K562 (cell line): ENCODE measurements at places on chromosomes 5 and 9. TPM values are rescaled to one million over a fixed set of nuclear protein-coding genes. Genes with fewer than 3 reads are reported as not detected.
A peak's percentile ranks its signal among the peaks of the same experiment; 100 is the strongest.

DNA sequence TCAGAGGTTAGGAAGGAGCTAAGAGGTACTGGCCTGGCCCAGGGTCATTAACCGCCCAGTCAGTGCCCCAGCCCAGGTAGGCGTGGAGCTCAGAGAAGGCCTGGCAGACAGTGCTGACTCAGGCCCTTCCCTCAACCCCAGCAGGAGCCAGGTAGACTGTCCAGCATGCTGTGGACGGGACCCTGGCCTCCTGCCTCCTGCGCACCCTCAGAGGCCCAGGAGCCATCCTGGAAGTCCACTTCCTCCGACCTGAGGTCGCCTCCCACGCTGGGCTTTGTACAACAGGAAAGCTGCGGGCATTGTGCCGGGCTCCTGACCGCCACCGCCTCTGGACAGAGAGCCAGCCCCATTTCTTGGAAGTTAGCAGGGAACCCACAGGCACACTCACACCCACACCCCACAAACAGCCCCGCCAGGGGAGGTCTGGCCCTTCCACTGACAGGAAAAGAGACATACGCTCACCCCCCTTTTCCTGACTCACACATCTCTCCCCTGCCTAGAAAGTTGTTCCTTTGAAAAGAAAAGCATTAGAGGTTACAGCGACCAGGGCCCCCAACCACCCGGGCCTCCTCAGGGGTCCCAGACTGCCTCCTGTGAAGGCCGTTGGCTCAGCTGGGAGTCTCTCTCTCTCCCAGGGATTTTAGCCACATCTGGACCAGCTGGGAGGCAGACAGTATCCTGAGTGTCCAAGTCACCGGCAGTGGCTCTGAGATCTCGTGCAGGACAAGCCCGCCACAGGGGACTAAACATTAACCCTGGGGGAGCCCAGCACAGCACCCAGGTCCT, 7.7 kb downstream of the RALGDS start:
- H3K4me3 ChIP-seq = no peak overlapping the region
- H3K27me3 ChIP-seq = no peaks in the 10 kb centered on the region
- H3K36me3 ChIP-seq = peaks cover 61% of the 10 kb centered on the region; the same call in 2 of the 3 replicates
- DNase-seq = no peak

DNA sequence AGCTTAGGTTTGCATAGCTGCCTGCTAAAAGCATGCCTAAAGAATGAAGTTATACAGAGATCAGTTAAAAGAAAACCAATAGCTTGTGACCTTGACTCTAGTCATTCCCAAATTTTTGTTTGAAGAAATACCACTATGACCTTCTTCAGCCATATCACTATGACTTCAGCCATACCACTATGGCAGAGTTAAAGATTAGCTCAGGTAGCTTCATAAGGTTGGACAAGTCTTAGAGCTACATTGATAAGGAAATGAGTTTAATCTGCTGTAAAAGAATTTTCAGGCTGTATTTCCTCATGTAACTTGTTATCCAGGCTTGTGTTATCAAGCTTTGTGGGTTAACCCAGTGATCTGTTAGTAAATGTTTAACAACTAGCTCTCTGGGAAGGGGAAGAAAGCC, 30.7 kb downstream of the C6 start:
- no peaks in the 10 kb centered on the region for H3K27me3 ChIP-seq
- no peaks in the 10 kb centered on the region for H3K4me1 ChIP-seq
- H3K4me3 ChIP-seq = no peak overlapping the region

The VCAN gene
- 0.29 and 0.33 TPM in 2 replicates for total RNA-seq

DNA sequence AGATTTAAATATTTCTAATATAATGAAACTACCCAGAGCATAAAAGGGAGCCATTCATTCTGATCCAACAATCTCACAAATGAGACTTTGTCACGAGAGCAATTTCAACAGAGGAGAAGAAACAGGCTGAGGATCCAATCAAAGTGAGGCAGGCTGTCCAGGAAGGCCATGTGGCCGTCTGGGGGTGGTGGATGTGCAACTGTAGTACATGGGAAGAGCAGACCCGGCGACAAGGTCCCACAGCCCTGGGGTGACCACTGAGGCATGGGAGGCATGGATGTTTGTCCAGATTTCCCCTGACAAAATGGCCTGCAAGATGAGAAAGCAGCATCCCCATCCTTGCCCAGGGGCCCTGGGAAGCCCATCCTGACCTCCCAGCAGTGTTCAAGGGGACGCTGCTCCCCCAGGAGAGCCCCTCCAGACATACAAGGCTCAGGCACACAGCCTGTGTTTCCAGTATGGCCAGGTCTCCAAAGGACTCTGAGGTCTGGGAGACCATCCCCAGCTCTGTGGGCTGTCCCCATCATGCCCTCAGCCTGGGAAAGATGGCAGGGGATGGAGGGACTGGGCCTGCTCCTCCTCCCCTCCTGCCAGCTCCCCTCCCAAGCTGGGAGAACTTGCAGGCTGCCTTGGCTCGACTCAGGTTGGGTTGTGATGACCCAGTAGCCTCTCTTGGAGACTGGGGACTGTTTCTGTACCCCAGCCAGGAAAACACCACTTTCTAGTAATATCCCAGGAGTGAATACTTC, 27.5 kb upstream of the FCN2 start:
- no peaks in the 10 kb centered on the region for H3K4me1 ChIP-seq
- no peak overlapping the region for H3K27ac ChIP-seq
- DNase-seq = no peak
- H3K4me3 ChIP-seq = no peak overlapping the region
- H3K27me3 ChIP-seq = peaks cover 9% of the 10 kb centered on the region; the same call in 1 of the 2 replicates

GRCh38 chr5:51465165-51465564, 81.9 kb downstream of the ISL1 start:
- no peaks in the 10 kb centered on the region for H3K27me3 ChIP-seq
- DNase-seq = no peak
- H3K4me1 ChIP-seq = no peaks in the 10 kb centered on the region
- no peaks in the 10 kb centered on the region for H3K36me3 ChIP-seq
- no peak overlapping the region for H3K4me3 ChIP-seq

The ARAP3 gene
- 23.3 and 25.7 TPM in 2 replicates for total RNA-seq

DNA sequence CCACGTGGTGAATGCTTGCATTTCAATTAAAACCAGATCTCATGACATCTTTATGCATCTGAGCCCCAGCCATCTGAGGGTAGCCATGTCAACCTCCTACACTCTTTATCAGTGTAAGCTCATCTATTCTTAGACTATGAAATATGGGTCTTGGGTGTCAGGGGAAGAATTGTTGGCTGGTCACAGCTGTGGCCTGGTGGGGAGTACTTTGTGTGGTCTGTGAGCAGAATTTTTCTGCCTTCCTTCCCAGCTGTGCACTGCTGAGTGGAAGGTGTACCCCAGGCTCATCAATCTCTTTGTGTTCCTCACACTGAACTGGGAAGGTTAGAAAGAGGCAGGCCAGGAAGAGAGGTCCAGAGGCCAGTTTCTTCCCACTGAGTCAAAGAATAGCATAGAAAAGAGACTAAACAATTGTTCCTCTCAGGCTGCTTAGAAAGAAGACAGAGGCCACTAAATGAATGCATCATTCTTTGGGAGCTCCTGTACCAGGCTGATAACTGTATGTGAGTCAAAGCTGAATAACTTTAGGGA, 202.7 kb upstream of the RGMB start:
- no peaks in the 10 kb centered on the region for H3K27me3 ChIP-seq
- H3K27ac ChIP-seq = no peak overlapping the region
- no peaks in the 10 kb centered on the region for H3K4me1 ChIP-seq
- no peak overlapping the region for H3K4me3 ChIP-seq

The BRD9 gene
- total RNA-seq = 62.3 and 68.7 TPM in 2 replicates

The ZNF354B gene
- total RNA-seq = 9.5 and 11.2 TPM in 2 replicates

DNA sequence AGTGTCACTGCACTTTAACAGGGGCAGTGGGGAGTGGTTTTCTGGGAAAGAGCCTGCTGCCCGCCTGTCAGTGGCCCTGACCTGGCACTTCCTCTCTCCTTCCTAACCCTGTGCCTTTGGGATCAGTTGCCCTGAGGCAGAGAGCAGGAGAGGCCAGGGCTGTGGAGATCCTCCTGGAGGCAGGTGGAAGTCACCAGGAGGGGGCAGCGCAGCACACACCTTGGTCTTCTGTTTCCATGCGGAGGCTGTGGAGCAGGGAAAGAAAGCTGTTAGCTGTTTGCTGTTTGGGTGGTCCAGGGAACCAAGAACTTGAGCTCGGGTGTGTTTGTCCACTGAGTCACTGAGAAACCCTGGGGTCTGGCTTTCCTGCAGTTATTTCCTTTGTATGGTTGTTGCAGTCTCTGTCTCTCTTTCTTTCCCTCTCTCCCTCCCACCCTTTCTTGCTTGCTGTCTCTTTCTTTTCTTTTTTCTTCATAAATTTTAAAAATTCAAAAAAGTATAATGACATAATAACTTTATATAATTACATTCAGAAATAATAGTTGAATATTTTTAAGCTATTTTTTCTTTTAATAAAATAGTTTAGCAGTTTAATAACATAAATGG, 28.1 kb downstream of the NTRK2 start:
- H3K4me1 ChIP-seq = no peaks in the 10 kb centered on the region
- H3K27me3 ChIP-seq = no peaks in the 10 kb centered on the region
- no peak overlapping the region for H3K4me3 ChIP-seq

GRCh38 chr9:85079349-85079748, 409.8 kb downstream of the NTRK2 start:
- no peak for DNase-seq
- no peaks in the 10 kb centered on the region for H3K4me1 ChIP-seq
- no peaks in the 10 kb centered on the region for H3K36me3 ChIP-seq
- no peak overlapping the region for H3K4me3 ChIP-seq

The MSX2 gene
- not detected in 2 replicates for total RNA-seq

- no peak for DNase-seq
- no peak overlapping the region for H3K4me3 ChIP-seq
- H3K4me1 ChIP-seq = no peaks in the 10 kb centered on the region
- H3K27ac ChIP-seq = no peak overlapping the region
- H3K27me3 ChIP-seq = peaks cover 48% of the 10 kb centered on the region
- no peaks in the 10 kb centered on the region for H3K36me3 ChIP-seq
Measured at GRCh38 chr5:178674334-178674733, 47.5 kb upstream of the CLK4 start.

The IL3 gene
- not detected in 2 replicates for total RNA-seq

- no peak overlapping the region for H3K27ac ChIP-seq
- no peak for DNase-seq
- no peak overlapping the region for H3K4me3 ChIP-seq
- no peaks in the 10 kb centered on the region for H3K27me3 ChIP-seq
- no peaks in the 10 kb centered on the region for H3K36me3 ChIP-seq
- H3K4me1 ChIP-seq = no peaks in the 10 kb centered on the region
Measured at GRCh38 chr9:88258024-88258423, 119.7 kb upstream of the SPATA31C2 start.

DNA sequence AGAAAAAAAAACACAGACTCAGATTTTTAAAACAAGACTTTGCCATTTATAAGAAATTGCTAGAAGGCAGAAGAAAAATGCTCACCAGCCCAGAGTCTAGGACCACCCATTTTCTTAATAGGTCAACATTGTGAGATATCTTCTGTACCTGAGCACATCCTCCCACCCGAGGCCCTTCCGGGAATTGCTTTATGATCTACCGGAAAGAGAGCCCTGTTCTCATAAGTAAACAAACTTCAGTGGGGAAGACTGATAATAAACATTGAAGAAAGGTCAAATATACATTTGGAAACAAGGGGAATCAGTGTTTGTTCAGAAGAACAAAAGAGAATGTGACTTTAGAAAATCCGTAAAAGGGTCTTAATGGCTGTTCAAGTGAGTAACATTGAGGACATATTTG, 44.4 kb downstream of the PRKACG start:
- no peaks in the 10 kb centered on the region for H3K36me3 ChIP-seq
- H3K27me3 ChIP-seq = no peaks in the 10 kb centered on the region
- H3K4me1 ChIP-seq = peaks cover 21% of the 10 kb centered on the region
- peak overlapping the region; percentile 69 for H3K27ac ChIP-seq
- H3K4me3 ChIP-seq = no peak overlapping the region
